ENCODE measurements at places on chromosomes 3 and 15.
A peak's percentile ranks its signal among the peaks of the same experiment; 100 is the strongest.

DNA sequence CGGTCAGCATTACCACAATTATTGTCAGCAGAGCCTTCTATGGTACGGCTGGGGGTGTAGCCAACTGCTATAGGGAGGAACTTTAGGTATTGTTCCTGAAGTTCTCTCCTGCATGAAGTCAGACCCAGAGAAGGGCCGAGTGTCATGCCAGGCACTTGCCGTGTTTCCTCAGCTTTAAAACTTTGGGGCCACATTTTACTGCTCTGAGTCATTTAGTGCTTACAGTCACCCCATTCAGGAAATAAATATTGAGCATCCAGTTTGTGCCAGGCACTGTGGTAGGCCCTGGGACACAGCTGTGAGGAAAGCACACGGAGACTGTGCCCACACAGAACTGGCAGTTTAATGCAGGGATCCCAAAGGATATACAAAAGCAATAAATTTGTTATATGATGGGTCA lies 54.5 kb upstream of the APEH start:
- DNase-seq, result no peak

DNA sequence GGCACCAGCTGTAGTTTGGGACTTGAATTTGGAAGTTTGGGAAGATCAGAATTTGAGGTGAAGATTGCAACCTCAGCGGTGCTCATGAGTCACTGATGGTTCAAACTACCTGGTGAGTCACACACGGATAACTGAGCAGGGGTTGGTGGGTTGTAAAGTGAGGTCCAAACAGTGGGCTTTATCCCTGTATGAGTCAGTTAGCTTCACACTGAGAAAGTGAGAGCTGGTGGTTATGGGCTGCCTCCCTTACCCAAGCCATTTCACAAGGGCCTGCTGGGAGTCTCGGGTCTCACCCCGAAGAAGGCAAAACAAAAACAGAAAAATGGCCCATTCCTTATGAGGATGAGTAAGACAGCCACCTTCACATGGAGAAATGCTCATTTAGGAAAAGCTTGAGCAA lies 77.0 kb downstream of the ITGA11 start:
- DNase-seq, result peak; percentile 6

DNA sequence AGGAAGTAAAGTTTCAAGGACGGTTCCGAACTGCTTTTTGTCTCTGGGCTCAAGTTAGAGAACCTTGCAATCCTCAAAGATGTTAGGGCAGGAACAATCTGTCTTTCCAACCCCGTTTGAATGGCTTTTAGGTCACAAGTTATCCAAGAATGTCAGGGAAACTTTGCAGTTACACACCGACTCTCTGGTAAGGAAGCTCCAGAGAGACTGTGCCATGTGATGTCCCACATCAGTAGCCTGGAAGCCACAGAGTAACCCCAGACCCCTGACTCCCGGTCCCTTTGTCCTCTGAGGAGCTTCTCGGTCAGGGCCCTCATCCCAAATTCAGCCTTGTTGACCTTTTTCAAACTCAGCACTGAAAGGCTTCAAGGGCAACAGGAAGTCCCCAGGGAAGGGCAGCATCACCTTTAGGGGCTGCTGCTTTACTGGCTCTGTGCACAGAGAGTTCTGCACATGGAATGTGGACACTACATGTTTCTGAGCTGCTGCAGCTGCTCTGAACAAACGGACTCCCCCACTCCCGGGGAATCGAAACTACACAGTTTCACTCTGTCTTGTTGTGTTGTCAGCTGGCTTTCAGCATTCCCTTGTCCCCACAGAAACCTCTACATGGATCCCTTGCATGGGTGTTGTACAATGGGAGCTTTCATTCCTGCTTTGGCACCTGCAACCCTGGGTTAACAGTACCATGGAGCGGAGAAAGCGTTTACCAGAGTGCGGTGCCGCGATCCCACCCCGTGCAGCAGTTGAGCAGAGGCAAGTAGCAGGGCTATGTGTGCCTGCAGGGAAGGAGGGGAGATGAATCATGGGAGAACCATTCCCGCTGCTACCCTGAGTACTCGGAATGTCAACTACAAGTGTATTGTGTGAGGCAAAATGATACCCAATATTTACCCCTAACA lies 408.2 kb upstream of the THBS1 start:
- peak; percentile 64 for DNase-seq

GRCh38 chr3:169668957-169669741 lies 5.6 kb upstream of the MECOM start:
- DNase-seq, result peak; percentile 85

DNA sequence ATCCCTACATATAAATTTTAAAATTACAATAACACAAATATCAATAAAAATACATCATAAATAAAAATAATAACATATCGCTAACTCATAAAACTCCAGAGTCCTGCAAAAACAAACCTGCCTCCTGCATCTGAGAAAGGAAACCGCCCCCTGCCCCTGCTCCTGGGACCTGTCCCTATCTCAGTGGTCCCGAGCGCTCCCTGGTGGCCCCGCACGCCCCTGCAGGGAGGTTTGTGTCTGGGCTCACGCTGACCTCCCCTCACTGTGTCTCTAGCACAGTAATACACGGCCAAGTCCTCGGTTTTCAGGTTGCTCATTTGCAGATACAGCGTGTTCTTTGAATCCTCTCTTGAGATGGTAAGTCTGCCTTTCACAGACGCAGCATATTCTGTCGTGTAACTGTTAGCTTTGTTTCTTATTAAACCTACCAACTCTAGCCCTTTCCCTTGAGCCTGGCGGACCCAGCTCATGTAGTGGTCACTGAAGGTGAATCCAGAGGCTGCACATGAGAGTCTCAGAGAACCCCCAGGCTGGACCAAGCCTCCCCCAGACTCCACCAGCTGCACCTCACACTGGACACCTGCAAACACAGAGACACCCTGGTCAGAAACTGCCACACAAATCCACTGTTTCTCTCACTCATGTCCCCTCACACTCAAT lies 554.1 kb downstream of the GOLGA6L6 start:
- no peak for DNase-seq

DNA sequence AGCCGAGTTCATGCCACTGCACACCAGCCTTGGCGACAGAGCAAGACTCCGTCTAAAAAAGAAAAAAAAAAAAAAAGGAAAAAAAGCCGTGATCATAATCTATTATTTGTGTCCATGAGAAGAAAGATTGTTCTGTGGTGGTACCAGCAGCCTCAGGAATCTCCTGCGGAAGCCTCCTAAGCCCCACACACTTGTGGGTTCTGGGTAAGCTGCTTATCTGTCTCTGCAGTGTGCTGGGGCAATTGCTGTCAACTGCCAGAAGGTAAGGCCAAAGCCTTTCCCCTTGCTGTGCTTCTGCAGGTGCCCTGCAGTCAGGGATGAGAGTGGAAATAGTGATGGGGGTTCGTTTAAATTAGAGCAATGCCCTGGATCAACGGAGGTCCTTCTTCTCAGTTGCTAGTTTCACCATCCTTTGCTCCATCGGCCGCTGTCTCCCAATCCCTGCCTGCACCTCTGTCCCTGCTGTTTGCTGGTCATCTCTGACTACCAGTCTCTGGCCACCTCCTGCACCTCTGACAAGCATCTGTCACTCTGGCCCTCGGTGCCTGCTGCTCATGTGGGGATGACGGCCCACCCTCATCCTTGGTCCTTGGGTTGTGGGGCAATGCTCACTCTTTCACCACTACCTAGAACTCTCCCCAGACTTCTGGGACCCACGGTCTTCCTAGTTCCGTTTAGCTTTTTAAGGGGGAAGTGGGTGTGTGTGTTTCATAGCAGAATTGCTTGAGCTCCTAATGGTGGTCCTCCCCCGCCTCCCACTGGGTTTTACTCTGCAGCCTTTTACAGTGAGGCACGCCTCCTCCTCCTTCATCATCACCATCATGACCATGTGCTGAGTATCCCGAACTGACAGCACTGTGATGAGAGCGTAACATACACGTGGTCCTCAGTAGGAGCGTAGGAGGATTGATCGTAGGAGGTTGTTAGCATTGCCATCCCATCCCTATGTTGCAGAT lies 25.5 kb downstream of the CHRD start:
- DNase-seq, result no peak

GRCh38 chr3:146124126-146124801 lies 36.7 kb downstream of the PLOD2 start:
- no peak for DNase-seq

- DNase-seq, result no peak
Measured at GRCh38 chr3:167162083-167162482, 218.0 kb downstream of the ZBBX start.

GRCh38 chr3:173479301-173479700 lies 81.8 kb downstream of the NLGN1 start:
- DNase-seq, result no peak

DNA sequence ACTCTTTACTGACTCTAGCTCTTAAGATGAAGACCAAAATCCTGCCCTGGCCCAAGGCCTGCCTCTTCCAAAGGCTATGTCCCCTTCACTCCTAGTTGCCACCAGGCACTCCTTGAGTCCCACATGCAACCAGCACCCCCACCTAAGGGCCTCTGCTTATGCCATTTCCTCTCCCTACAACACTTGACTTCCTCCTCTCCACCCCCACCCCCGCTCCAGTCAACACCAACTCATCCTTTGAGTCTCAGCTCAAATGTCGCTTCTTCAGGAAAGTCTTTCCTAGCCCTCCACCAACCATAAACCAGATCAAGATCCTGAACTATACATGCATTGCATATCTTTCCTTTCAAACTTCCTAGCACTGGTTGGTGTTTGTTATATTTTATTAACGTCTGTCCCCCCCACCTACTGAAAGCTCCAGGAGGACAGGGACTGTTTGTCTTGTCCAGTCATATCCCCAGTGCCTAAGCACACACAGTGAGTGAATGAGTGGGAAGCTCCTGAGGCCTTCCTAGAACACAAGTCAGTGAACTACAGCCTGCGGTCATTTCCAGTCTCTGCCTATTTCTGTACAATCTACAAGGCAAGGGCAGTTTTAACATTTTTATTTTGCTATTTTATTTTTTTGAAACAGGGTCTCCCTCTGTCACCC lies 7.3 kb downstream of the TBC1D2B start:
- no peak for DNase-seq

- DNase-seq, result no peak
Measured at GRCh38 chr3:30924763-30925162, 30.3 kb upstream of the GADL1 start.

- no peak for DNase-seq
Measured at GRCh38 chr3:160886421-160886820, 130.4 kb downstream of the PPM1L start.

DNA sequence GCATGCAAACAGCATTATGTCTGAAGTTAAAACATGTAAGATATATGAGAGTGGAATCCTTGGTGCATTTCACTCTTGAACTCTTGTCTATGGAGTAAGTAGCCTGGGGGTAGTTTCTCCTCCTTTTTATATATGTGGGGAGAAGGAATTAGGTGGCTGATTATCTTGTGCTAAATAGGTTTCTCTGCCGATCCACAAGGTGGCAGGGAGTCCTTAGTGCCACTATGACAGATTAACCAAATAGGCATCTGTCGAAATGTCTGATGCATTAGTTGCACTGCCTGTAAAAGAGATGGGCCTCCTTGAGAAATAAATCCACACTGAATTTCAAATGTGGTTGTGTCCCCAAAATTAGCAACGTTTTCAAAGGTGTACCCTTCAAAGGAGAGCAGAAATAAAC lies 170.1 kb downstream of the CNTN4 start:
- DNase-seq, result no peak

DNA sequence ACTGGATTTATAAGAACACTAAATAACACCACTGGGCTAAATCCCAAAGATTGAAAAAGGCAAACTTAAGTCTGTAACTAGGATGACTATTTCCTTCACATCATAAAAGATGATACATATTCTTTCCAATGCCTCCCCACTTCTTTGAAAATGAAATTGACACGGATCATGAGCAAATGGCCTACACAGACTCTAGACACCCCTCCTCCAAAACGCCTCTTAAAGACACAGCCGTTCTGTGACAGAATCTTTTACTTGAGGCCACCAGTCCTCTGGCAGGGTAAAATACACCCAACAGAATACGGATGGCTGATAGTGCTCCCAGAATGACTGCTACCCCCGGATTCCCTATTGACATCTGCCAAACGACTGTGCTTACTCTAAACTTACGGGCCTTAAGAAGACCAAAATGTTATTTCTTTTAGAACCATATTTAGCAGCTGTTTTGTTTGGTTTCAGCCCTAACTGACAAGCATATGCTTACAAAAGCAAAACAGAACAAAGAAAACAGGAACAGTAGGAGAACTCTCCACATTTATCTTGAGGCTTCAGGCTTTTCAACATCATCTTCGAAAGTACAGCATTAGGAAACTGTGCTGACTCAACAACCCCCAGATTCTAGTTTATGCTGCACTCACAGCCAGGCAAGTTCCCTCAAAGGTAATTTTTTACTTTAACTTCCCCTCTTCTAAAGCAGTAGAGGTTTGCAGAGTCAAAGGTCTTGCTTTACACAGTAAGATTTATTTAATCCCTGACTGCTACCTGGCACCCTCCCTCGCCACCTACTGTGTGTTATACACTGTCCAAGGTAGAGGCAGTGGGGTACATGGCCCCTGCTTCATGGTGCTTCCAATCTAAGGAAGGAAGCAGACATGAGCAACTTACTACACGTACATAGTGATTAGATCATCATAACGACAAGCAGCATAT lies 84.3 kb downstream of the TNIK start:
- no peak for DNase-seq

DNA sequence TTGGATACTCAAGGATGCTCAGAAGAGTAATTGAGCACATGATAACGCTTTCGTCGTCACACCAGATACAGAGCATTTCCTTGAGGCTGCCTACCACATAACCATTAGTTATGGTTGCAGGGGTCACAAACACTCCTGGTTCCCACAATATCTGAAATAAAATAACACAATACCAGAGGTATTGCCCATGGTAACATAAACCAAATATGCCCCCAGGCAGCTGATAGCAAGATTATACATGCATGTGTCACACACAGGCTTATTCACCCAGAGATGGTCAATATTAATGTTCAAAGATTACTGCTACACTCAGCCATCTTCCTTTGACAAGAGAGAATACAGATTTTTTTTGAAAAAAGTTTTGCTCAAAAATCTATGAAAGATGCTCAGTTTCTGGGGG lies 7.3 kb downstream of the RPL39L start:
- DNase-seq, result no peak

- DNase-seq, result no peak
Measured at GRCh38 chr15:38610748-38611147, 46.1 kb upstream of the RASGRP1 start.

GRCh38 chr3:119145128-119145499 lies 851 bp upstream of the TEX55 start:
- no peak for DNase-seq

- DNase-seq, result no peak
Measured at GRCh38 chr3:188472336-188472735, 318.4 kb downstream of the LPP start.

DNA sequence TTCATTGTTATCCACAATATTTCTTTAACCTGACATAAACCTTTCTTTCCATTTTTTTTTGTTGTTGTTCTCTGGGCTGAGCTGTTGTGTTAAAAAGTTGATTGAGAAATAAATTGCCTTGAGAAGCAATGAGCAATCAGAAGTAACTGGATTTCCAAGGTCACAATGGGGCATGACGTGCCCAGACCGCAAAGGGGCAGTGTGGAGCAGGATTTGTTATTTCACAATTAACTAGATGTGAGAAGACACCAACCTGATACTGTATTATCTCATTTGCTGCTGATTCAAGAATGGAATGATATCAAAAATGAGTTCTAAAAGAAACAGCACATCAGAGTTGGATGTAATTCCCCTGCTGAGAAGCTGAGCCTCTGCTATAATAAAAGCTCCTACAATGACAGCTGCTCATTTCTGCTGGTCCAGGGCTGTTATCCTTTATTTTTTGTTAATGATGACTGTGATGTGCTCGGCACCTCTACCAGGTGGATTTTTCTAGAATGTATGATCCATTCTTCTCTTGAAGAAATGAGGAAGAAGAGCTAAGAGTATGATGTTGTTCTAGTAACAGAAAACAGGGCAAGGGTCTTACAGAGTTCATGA lies 28.1 kb downstream of the CPNE4 start:
- no peak for DNase-seq

Measured in left hindlimb (tissue), 1 donor.